ENCODE measurements at places on chromosomes 7 and 10.

DNA sequence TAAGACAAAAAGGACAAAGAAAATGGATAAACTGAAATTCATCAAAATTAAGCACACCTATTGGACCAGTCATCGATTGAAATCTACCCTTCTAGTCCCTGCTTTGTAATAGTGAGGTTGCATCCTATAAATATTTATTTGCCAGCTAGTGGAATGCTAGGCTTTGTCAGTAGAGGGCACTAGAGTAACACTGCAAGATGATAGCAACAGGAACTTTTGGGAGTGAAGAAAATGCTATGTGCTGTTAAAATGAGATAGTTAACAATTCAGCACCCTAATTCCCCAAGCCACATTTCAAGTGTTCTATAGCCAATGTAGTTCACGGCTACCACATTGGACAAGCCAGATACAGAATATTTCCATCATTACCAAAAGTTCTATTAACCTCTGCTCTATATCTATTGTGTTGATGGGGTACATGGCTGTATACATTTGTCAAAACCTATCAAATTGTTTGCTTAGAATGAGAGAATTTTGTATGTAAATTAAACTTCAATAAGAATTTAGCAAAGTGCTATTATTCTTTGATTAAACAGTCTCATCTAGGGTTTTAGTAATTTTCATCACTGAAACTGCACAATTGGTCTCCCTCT is 69.8 kb downstream of the LSMEM1 start:
- no peaks in the 10 kb centered on the region for H3K36me3 ChIP-seq
- no peaks in the 10 kb centered on the region for H3K4me1 ChIP-seq
- H3K4me3 ChIP-seq = no peak overlapping the region
- H3K27ac ChIP-seq = no peak overlapping the region
- no peaks in the 10 kb centered on the region for H3K27me3 ChIP-seq

DNA sequence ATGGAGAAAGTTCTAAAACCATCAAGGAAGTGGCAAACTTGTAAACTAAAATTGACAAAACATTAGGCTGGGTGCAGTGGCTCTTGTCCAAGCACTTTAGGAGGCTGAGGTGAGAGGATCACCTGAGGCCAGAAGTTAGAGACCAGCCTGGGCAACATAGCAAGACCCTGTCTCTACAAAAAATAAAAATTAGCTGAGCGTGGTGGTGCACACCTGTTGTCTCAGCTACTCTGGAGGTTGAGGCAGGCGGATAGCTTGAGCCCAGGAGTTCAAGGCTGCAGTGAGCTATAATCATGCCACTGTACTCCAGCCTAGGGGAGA is 29.4 kb upstream of the HNRNPH3 start:
- no peaks in the 10 kb centered on the region for H3K36me3 ChIP-seq
- H3K27ac ChIP-seq = no peak overlapping the region
- H3K27me3 ChIP-seq = no peaks in the 10 kb centered on the region
- no peak for DNase-seq
- H3K4me3 ChIP-seq = no peak overlapping the region

GRCh38 chr10:3720228-3721019 is 64.6 kb downstream of the KLF6 start:
- H3K27ac ChIP-seq = no peak overlapping the region
- H3K4me3 ChIP-seq = no peak overlapping the region
- no peak for DNase-seq
- no peaks in the 10 kb centered on the region for H3K4me1 ChIP-seq

- H3K4me1 ChIP-seq = no peaks in the 10 kb centered on the region
- no peak for DNase-seq
- no peaks in the 10 kb centered on the region for H3K27me3 ChIP-seq
- no peaks in the 10 kb centered on the region for H3K36me3 ChIP-seq
- no peak overlapping the region for H3K4me3 ChIP-seq
Observed at GRCh38 chr10:101373063-101373462, 19.1 kb downstream of the BTRC start.

- DNase-seq = no peak
- H3K27ac ChIP-seq = no peak overlapping the region
- H3K36me3 ChIP-seq = no peaks in the 10 kb centered on the region
- H3K27me3 ChIP-seq = no peaks in the 10 kb centered on the region
- H3K4me1 ChIP-seq = no peaks in the 10 kb centered on the region
- H3K4me3 ChIP-seq = no peak overlapping the region
Observed at GRCh38 chr10:5951167-5951711, 26.1 kb downstream of the IL15RA start.

GRCh38 chr10:52308251-52309031 is 5.6 kb upstream of the DKK1 start:
- no peak overlapping the region for H3K27ac ChIP-seq
- DNase-seq = no peak
- no peaks in the 10 kb centered on the region for H3K4me1 ChIP-seq
- H3K4me3 ChIP-seq = no peak overlapping the region
- no peaks in the 10 kb centered on the region for H3K36me3 ChIP-seq

DNA sequence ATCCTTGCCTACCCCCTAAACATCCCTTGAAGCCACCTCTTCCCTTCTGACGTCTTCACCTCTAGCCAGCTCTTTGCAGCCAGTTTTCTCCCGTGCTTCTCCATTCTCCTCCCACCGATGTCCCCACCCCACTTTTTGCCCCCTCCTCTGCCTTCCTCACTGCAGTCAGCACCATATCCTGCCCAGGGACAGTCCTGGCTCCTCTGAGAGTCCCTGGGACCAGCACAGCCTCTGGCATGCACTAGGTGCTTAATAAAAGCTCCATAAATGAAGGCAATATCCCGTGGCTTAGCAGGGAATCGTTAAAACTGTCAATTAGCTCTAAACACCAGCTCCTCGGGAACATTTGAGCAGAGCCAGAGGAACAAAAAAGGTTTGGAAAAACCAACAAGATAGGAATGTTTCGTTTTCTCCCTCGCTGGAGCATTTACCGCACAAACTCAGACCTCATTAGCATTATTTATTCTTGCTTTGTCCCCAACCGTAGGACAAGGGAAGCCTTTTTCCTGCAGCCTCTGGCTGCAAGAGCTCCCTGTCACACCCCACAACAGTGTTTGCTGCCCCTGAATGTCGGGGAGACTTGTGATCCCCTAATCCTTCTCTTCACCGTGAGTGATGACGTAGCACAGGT is 16.1 kb downstream of the MYL10 start:
- no peaks in the 10 kb centered on the region for H3K4me1 ChIP-seq
- no peak overlapping the region for H3K4me3 ChIP-seq
- DNase-seq = no peak
- no peaks in the 10 kb centered on the region for H3K27me3 ChIP-seq

DNA sequence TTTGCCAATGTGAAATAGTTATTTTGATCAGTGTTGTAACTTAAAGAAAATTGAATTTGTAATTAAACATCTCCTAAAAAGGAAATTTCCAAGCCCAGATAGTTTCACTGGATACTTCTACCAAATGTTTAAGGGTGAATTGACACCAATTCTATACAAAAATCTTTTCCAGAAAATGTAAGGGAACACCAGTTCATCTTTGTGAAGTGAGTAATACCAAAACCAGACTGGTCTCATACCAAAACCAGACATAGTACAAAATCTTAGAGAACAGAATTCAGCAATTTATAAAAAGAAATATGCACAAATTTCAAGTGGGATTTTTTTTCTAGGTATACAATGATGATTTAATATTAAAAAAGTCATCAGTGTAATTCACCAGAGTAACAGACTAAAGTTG is 86.0 kb upstream of the ZNF32 start:
- no peak for DNase-seq
- H3K36me3 ChIP-seq = no peaks in the 10 kb centered on the region
- no peak overlapping the region for H3K27ac ChIP-seq
- no peaks in the 10 kb centered on the region for H3K27me3 ChIP-seq

DNA sequence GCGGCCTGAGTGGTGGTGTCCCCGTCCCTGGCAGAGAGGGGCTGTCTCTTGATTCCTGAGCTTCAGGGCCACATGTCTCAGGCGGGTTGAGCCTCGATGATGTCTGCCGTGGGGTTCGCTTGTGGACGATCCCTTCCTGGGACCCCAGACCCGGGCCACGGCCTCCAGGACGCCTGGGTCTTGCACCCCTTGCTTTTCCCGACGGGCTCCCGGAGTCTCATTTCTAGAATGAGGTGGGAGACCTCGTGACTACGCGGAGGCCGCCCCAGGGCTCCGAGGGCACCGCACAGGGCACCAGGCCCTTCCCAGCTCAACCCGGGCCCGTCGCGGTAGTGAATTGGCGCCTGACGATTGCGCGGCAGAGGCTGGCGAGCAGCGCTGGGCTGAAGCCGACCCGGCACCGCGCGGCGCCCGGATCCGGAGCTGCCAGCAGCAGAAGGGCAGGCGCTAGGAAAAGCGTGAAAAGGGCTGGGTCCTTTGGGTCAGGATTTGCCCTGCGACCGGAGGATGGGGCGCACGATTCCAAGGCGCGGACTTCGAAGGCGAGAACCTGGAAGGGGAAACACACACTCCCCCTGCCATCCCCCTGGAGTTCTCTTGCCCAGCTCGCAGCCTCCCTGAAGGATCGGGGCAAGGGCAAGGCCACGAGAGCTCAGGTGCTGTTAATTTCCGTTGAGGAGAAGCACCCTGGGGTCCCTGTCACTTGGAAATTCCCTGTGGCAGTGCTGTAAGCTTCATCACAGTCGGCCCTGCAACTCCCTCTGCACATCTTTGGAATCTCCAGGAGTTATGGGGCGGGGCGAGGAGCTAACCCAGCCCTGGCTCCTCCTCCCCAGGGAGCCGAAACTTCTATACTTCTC is 15.5 kb downstream of the TLX1 start:
- no peak overlapping the region for H3K27ac ChIP-seq
- H3K36me3 ChIP-seq = no peaks in the 10 kb centered on the region
- peaks cover 62% of the 10 kb centered on the region for H3K27me3 ChIP-seq
- no peak for DNase-seq
- no peaks in the 10 kb centered on the region for H3K4me1 ChIP-seq

- no peak overlapping the region for H3K27ac ChIP-seq
- H3K36me3 ChIP-seq = peaks cover 4% of the 10 kb centered on the region
- no peak for DNase-seq
Observed at GRCh38 chr7:133477791-133478190, 224.9 kb downstream of the EXOC4 start.

GRCh38 chr7:129780257-129780973 is 168.9 kb downstream of the NRF1 start:
- H3K27ac ChIP-seq = peak overlapping the region; percentile 59
- H3K4me3 ChIP-seq = peak overlapping the region; percentile 53
- peaks cover 51% of the 10 kb centered on the region for H3K4me1 ChIP-seq
- peaks cover 59% of the 10 kb centered on the region for H3K27me3 ChIP-seq
- peak; percentile 46 for DNase-seq

GRCh38 chr10:5449823-5450222 is 37.5 kb downstream of the NET1 start:
- H3K36me3 ChIP-seq = peaks cover 12% of the 10 kb centered on the region
- peak overlapping the region; percentile 22 for H3K27ac ChIP-seq
- peaks cover 19% of the 10 kb centered on the region for H3K4me1 ChIP-seq

GRCh38 chr10:100745882-100746783 is 751 bp downstream of the PAX2 start:
- no peak overlapping the region for H3K27ac ChIP-seq
- H3K4me1 ChIP-seq = peaks cover 20% of the 10 kb centered on the region
- H3K27me3 ChIP-seq = peaks cover 51% of the 10 kb centered on the region
- H3K4me3 ChIP-seq = no peak overlapping the region

- no peaks in the 10 kb centered on the region for H3K36me3 ChIP-seq
- no peak for DNase-seq
- H3K27me3 ChIP-seq = no peaks in the 10 kb centered on the region
- no peak overlapping the region for H3K4me3 ChIP-seq
- no peaks in the 10 kb centered on the region for H3K4me1 ChIP-seq
- H3K27ac ChIP-seq = no peak overlapping the region
Observed at GRCh38 chr7:105776068-105776790, 100.2 kb downstream of the ATXN7L1 start.

- H3K36me3 ChIP-seq = peaks cover 11% of the 10 kb centered on the region
- no peaks in the 10 kb centered on the region for H3K27me3 ChIP-seq
- H3K4me3 ChIP-seq = peak overlapping the region; percentile 57
- H3K4me1 ChIP-seq = peaks cover 63% of the 10 kb centered on the region
Observed at GRCh38 chr10:8058274-8059111, 4.0 kb downstream of the GATA3 start.

GRCh38 chr7:30936650-30937245 is 25.1 kb downstream of the AQP1 start:
- peaks cover 3% of the 10 kb centered on the region for H3K27me3 ChIP-seq
- H3K4me3 ChIP-seq = no peak overlapping the region
- H3K4me1 ChIP-seq = no peaks in the 10 kb centered on the region
- no peak for DNase-seq
- no peak overlapping the region for H3K27ac ChIP-seq

DNA sequence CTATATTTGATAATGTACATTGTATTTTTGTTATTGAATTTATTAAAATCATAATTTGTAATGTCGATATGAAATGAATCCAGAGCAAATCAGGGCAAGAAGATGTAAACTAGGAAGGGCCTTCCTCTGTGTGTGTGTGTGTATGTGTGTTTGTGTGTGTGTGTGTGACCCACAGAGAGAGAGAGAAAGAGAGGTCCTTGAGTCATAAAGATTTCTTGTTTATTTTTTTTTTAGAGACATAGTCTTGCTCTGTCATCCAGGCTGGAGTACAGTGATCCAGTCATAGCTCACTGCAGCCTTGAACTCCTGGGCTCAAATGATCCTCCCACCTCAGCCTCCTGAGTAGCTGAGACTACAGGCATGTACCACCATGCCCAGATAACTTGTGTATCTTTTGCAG is 50.7 kb downstream of the INPP5F start:
- no peaks in the 10 kb centered on the region for H3K36me3 ChIP-seq
- no peak overlapping the region for H3K27ac ChIP-seq
- no peaks in the 10 kb centered on the region for H3K27me3 ChIP-seq
- H3K4me1 ChIP-seq = no peaks in the 10 kb centered on the region
- H3K4me3 ChIP-seq = no peak overlapping the region
- no peak for DNase-seq

DNA sequence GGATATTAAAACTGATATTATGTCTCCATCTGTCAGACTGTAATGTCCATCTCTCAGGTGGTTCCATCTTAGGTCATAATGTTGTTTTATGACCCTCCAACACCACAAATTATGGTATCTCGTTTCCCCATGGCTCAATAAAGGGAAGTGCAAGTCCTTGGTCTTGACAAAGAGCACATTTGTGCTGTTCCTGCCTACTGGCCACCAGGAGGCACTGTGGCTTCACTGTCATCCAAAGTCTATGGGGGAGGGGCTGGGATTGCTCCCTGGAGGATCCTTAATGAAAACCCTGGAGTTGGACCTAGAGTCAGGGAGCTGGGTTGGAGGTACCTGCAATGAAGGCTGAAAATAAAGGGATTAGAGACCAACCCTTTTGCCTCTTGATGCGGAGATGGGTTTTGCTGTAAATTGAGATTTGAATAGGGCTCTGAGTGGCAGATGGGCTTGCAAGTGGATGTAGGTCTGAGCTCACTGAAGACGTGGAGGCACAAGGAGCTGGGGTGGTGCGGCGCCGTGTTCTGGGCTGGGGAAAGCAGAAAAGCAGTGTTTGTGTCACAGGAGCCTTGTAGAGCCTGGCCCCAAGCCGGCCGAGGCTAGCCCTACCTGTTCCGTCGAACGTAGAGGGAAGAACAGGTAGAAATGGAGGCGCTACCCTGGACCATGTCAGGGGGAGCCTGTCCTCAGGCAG is 180.5 kb upstream of the PRSS58 start:
- H3K27me3 ChIP-seq = no peaks in the 10 kb centered on the region
- no peak overlapping the region for H3K27ac ChIP-seq
- no peak overlapping the region for H3K4me3 ChIP-seq
- H3K4me1 ChIP-seq = peaks cover 17% of the 10 kb centered on the region

All from CD8-positive, alpha-beta memory T cell (primary cell).